ENCODE measurements at places on chromosomes 7 and 10.

GRCh38 chr7:4556868-4557793 lies 125.0 kb upstream of the FOXK1 start:
- DNase-seq, result no peak

DNA sequence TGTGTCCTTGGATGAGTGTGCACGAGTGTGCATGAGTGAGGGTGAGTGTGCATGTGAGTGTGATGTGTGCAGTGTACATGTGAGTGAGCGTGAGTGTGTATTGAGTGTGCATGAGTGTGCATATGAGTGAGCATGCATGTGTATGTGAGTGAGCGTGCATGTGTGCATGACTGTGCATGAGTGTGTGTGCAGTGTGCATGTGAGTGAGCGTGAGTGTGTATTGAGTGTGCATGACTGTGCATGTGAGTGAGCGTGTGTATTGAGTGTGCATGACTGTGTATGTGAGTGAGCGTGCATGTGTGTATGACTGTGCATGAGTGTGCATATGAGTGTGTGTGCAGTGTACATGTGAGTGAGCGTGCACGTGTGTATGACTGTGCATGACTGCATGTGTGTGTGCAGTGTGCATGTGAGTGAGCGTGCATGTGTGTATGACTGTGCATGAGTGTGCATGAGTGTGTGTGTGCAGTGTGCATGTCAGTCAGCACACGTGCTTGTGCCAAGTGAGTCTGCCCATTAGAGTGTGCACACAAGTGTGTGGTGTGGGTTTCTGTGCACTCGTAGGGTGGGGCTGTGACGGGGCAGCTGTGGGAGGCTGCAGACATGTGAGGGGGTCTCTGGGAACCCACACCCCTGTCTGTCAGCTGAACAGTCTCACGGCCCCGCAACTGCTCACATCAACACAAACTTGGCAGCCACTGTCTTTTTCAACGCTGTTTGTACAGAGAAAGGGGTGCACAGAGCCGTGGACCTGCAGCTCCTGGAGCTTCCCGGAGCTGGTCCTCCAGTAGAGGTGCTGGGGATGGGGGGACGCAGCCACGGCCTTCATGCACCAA lies 14.8 kb downstream of the FOXL3 start:
- DNase-seq, result no peak

DNA sequence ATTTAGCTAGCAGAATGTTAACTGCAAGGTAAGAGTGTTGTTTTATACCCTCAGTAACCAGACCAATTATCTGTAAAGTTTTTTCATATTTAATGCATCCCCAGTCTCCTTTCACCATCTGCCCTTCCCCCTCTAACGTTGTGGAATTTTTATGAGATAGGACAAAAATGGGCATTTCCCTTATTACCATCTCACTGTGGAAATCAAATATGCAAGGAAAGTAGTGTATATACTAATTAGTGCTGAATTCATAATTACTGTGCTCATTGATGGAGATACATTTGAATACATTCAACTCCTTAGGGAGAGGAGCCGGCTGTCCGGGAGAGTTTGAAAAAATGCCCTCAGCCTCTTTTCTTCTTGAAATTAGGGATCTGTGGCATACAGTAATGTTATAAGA lies 423.4 kb upstream of the MGMT start:
- no peak for DNase-seq

DNA sequence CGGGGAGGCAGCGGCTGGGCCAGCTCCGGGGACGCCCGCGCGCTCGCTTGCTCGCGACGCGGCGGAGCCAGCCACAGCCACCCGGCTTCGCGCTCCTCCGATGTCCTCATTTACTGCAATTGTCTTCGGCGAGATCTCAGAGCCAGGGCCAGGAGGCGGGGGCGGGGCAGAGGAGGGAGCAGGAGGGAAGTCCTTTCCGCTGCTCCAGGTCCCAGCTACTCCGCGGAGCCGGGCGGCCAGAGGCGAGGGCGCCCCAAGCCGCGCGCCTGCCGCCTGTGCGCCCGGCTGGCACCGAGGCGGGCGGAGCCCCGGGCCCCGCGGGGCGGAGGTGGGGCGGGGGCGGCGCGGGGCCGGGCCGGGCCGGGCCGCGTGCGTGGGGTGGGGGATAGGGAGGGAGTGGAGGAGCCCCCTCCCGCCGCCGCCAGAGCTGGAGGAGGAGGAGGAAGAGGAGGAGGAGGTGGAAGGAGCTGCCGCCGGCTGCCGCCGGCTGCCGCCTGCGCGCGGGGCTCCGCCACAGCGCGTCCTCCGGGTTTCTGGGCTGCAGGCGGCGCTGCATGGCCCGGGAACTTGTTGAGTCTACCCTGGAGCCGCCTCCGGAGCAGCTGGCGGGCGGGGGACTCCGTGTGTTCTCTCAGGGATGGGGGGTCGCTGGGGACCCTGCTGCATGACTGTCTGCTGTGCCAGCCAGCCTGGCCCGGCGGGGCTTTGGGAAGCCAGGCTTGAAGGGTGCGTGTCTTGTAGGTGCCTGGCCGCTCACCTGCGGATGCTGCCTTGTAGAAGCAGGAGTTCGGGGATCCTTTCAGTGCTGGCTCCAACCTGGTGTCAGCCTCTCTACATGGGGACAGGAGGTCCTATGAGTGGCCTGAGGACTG lies at the start of gene INSYN2A:
INSYN2A (minus strand) TSS at position 310 of the 872 bp plus-strand sequence. CDS start 20,196 bp downstream, outside the sequence.
- peak; percentile 7 for DNase-seq

- no peak for DNase-seq
Observed at GRCh38 chr10:71857934-71858890, 7.2 kb upstream of the PSAP start.

GRCh38 chr10:112189465-112189864 lies 5.9 kb upstream of the GPAM start:
- no peak for DNase-seq
